ENCODE measurements at places on chromosomes 3 and 15. TPM values are rescaled to one million over a fixed set of nuclear protein-coding genes. Genes with fewer than 3 reads are reported as not detected.

GOLGA8G gene
- total RNA-seq, result not detected

GRK7 gene
- not detected for total RNA-seq

DNA sequence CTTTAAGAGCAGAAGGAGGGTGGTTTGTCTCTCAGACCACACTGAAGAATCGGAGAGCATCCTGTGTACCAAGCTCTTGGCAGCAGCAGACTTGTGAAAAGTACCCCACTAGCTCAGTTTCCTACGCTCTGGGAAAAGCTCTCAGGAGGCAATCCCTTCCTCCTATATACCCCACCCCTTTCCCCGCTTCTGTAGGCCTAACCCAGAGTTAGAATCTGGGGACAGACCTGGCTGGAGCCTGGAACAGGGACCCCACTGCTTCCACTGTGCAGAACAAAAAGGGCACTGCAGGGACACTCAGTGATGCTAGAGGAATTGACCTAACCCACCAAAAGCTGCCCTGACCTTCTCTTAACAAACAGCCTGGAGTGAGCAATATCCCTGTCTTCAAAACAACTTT, 70.0 kb upstream of the CCDC39 start:
- H3K27ac ChIP-seq, result no peak overlapping the region
- no peak overlapping the region for H3K4me3 ChIP-seq
- H3K36me3 ChIP-seq, result no peaks in the 10 kb centered on the region
- no peak for DNase-seq

DNA sequence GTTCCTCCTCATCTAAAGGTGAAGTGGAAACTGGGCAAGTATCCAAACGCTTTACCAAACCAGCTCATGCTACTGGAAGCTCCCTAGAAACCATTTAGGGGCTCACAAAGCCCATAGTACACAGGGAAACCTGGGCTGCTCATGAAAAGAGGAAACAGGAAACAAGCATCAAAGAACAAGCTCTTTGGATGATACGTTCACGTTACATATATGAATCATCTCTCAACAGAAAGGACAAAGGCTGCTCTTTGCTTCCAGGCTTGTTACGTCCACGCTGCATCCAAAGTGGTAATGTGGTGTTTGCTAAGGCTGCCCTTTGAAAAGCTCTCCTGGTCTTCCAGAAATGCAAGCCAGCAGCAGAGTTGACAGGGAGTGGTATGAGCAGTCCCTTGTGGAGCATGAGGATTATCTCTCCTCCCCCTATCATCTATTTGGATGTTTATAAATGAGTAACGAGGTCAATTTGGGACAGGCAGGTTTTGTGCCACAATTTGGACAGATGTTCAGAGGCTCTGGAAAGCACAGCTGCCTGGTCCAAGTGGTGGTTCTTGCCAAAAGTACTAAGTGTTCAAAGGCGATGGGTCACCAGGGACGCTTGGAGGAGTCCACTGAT, 98.0 kb upstream of the RORA start:
- no peaks in the 10 kb centered on the region for H3K36me3 ChIP-seq
- no peaks in the 10 kb centered on the region for H3K27me3 ChIP-seq
- no peak overlapping the region for H3K4me3 ChIP-seq
- H3K27ac ChIP-seq, result no peak overlapping the region
- DNase-seq, result no peak
- H3K4me1 ChIP-seq, result no peaks in the 10 kb centered on the region

SERPINI2 gene
- 0.32 TPM for total RNA-seq

DCLK3 gene
- total RNA-seq, result under 0.01 TPM

- DNase-seq, result no peak
- peaks cover 4% of the 10 kb centered on the region for H3K4me1 ChIP-seq
Measured at GRCh38 chr3:13414040-13414729, 5.9 kb downstream of the NUP210 start.

DNA sequence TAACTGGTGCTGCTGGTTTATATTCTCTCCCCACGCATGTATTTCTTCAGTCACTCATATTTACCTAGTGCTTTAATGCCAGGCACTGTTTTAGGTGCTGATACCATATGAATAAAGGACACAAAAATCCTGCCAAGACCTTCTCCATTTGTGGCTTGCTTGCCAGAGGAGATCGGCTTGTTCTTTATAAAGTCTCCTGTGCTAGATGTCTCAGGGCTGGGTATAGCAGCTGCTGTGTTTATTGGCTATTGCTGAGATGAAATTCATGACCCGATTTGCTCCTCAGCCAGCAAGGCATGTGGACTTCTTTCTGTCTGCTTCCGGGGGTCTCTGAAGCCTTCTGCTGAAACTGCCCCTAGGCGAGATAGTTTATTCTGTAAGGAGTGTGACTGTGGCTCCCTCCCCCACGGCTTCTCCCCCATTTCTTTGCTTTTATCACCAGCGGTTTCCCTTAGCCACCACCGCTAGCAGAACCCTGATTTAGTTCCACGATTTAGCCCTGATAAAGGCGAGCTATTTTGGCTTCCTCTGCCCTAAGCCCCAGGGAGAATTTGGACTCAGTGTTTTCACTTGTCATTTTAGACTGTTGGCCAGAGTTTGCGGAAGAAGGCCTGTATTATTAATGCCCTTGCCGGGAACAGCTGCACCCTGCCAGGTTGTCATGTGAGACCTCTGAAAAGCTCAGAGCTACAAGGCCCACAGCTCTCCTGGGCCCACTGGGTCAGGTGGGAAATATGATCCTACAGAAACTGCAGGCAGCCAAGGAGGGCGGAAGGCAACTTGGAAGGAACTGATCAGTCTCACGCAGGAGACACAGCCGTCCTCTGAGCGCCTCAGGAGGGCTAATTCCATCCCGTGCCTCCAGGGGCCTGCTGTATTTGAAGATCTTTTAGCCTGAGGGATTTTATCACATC, 46.8 kb downstream of the ST6GAL1 start:
- H3K36me3 ChIP-seq, result peaks cover 14% of the 10 kb centered on the region
- peak overlapping the region; percentile 15 for H3K4me3 ChIP-seq
- peaks cover 21% of the 10 kb centered on the region for H3K4me1 ChIP-seq

NPRL2 gene
- 16.7 TPM for total RNA-seq

CHRD gene
- total RNA-seq, result 17.6 TPM

DNA sequence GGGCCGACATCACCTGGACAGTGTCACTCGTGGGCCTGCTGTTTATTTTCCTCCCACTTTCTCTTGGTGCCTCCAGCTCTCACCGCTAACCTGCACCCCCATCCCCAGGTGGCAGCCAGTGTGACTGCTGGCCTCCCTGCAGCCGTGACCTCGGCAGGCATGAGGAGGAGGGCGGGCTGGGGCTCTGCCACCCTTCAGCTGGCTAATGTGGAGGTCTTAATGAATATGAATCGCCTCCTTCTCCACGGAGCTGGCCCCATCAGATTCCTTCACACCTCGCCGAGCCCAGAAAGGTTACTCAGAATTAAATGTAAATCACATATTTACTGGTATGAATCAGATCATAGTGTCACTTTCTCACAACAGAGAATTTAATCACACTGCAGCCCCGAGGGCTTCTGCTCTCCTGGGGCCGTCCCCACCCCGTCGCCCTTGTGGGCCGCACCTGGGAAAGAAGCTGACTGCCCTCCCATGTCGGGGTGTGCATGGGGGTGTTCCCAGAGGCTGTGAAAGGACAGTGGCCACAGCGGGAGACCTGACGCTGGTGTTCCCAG, 171.1 kb upstream of the TLE3 start:
- H3K4me1 ChIP-seq, result peaks cover 66% of the 10 kb centered on the region
- no peak for DNase-seq
- no peak overlapping the region for H3K4me3 ChIP-seq
- no peaks in the 10 kb centered on the region for H3K36me3 ChIP-seq
- no peaks in the 10 kb centered on the region for H3K27me3 ChIP-seq
- H3K27ac ChIP-seq, result no peak overlapping the region

CLDN1 gene
- 0.99 TPM for total RNA-seq

DNA sequence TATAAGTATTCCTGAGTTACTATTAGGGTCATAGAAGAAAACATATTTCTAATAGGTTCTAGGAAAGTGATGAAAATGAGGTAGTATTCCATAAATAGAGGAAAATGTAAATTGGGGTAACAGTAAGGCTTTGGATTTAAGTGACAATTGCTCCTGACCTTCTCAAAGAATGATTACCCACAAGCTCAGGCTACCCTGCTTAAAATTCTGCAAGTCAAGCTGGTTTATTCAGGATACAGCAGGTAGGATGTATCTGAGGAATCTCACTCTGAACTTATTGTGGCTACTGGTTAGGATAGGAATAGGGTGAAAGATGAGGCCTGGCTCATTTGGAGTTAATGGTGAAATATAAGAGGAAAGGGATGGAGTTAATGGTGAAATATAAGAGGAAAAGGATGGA, 67.7 kb downstream of the CD200R1L start:
- no peaks in the 10 kb centered on the region for H3K27me3 ChIP-seq
- peaks cover 54% of the 10 kb centered on the region for H3K4me1 ChIP-seq
- no peak overlapping the region for H3K27ac ChIP-seq
- no peaks in the 10 kb centered on the region for H3K36me3 ChIP-seq
- DNase-seq, result no peak

DNA sequence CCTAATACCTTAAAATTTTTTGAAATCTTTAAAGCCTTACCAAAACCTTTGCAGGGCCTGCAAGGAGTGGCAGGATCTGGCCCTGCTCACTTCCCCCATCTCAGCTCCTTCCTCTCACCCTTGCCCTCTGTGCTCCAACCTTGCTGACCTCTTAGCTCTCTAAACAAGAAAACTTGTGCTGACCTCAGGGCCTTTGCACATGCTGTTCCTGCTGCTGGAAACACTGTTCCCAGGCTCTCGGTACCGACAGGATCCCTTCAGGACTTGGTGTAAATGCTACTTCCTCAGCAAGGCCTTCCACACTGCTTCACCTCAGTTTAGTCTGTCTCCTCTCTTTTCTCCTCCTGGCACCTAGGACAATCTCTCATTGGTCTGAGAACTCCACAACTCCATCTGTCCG, 155.4 kb upstream of the IQSEC1 start:
- no peak overlapping the region for H3K4me3 ChIP-seq
- no peak for DNase-seq
- no peaks in the 10 kb centered on the region for H3K27me3 ChIP-seq
- no peak overlapping the region for H3K27ac ChIP-seq
- H3K36me3 ChIP-seq, result no peaks in the 10 kb centered on the region

DNA sequence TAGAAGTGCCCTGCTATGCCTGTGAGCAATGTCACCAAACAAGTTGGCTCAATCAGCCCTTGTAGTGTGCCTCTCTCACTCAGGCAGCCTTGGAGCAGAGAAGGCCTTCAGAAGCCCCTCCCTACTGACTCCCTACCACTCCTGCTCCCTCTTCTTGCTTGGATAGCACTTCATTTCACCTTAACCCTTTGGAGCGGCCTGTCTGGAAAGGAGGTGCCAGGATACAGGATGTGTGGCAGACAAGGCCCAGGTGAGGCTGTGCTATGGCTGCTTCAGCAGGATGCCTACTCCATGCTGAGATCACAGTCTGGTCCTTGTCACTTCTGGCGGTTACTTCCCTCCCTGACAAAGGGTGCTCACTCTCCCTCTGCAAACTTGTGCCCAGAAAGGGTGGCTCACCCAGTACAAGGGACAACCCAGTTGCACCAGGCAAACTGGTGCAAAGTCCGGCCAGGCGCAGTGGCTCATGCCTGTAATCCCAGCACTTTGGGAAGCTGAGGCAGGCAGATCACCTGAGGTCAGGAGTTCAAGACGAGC, 1.1 kb downstream of the MON1A start:
- DNase-seq, result no peak
- H3K4me1 ChIP-seq, result peaks cover 25% of the 10 kb centered on the region
- H3K27me3 ChIP-seq, result no peaks in the 10 kb centered on the region
- H3K27ac ChIP-seq, result no peak overlapping the region

DNA sequence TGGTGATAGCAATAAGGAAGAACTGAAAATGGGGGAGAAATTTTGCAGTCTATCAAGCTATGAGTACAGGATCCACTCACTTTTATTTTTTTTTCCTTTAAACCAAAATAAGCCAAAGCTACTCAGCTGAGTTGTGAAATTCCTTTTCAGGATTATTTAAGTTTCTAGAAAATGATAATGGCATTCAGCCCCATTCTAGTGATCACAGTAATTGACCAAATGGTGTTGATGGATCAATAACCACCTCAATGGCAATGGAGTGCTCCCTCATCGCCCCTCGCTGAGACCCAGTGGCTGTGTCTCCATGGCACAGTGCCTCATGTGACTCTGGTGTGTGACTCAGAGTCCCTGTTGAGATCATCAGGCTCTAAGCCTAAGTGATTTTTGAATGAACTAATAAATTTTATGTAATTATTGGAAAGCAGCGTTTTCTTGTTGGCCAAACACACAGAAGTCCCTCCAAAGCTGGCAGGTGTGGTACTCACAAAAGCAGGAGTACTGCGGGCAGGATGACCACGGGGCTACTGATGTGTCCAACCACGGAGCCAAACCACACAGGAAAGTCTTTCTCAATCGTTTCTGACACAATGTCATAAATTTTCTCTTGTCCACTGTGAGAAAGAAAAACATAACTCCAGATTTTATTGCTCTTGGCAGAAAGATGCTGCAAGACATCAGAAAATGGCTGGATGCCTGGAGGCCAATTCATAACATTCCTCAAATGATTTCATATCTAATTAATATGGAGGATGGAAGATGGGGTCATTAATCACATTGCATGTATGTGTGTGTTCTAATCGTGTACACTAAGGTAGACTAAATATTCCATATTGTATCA, 14.4 kb upstream of the STARD5 start:
- peaks cover 28% of the 10 kb centered on the region for H3K4me1 ChIP-seq
- DNase-seq, result no peak
- H3K27ac ChIP-seq, result peak overlapping the region; percentile 66
- no peak overlapping the region for H3K4me3 ChIP-seq
- no peaks in the 10 kb centered on the region for H3K27me3 ChIP-seq

ALPK3 gene
- 9.1 TPM for total RNA-seq

DNA sequence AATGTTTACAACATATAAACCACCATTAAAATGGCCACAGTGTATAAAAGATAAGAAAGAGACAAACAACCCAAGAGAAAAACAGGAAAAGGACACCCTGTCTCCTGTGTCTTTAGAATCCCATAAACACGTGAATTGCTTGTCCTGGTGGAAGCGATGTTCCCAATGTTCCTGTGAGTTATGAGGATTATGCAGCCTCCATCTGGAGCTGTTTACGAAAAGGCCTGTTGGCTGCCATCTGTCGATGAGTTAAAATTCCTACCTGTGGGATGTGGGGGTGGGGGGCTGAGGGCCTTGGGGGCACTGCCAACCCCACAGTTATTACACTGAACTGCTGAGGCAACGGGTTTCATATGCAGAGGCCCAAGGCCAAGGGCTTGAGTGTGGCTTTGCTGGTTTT, 13.6 kb downstream of the NISCH start:
- DNase-seq, result no peak
- peaks cover 48% of the 10 kb centered on the region for H3K36me3 ChIP-seq
- no peaks in the 10 kb centered on the region for H3K27me3 ChIP-seq
- H3K27ac ChIP-seq, result peak overlapping the region; percentile 45
- peaks cover 57% of the 10 kb centered on the region for H3K4me1 ChIP-seq

GRCh38 chr15:39205506-39206371, 375.1 kb upstream of the THBS1 start:
- no peaks in the 10 kb centered on the region for H3K36me3 ChIP-seq
- no peak overlapping the region for H3K4me3 ChIP-seq
- DNase-seq, result no peak
- no peaks in the 10 kb centered on the region for H3K27me3 ChIP-seq
- no peak overlapping the region for H3K27ac ChIP-seq

Data from esophagus muscularis mucosa (tissue), 4 donors.